ENCODE measurements at places on chromosomes 7 and 10.

- no peak for DNase-seq
These were observed 40.5 kb upstream of the RBM33 start for GRCh38 chr7:155603858-155604503.

DNA sequence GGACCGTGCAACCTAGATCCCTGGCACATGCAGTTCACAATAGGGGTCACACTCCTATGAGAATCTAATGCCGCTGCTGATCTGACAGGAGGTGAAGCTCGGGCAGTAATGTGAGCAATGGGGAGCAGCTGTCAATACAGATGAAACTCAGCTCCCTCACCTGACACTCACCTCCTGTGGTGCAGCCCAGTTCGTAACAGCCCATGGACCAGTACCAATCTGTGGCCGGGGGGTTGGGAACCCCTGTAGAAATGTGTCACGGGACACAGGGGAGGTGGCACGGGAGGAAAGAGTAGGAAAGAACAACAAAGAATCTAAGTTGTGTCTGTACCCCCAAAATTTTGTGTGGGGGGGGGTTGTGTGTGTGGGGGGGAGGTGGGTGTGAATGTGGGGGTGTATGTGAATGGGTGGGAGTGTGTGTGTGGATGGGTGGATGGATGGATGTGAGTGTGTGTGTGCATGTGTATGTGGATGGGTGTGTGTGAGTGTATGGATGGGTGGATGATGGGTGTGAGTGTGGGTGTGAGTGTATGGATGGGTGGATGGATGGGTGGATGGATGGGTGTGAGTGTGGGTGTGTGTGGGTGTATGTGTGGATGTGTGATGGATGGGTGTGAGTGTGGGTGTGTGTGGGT is 33.1 kb downstream of the SFMBT2 start:
- DNase-seq = no peak

DNA sequence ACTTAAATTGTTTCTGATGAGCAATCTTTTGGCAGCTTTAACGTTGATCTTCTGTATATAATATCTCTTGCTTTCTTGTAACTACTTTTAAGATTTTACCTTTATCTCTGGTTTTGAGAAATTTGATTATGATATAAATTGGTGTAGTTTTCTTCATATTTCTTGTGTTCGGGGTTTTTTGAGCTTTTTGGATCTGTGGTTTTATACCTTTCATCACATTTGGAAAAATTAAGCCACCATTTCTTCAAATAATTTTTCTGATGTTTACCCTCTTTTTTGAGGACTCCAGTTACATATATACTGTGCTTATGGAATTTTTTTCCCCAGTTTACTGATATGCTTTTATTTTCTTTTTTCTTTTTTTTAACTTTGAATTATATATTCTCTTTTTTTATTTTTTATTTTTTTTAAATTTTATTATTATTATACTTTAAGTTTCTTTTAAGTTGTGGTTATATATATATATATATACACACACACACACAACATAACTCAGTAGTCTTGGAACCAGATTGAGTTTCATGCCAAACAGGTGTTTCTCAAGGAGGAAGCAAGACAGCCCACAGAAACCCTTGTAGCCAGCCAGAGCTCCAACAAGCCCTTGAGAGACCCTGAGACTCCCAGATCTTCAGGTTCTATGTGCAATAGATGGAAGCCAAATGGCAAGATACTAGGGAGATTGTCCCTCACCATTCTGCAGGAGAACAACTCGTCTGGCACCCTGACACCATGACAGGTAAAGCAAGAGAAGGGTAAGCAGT is 27.5 kb upstream of the NME8 start:
- no peak for DNase-seq

GRCh38 chr10:63702092-63702491 is 180.9 kb downstream of the REEP3 start:
- peak; percentile 22 for DNase-seq

GRCh38 chr7:134104166-134104565 is 23.0 kb upstream of the LRGUK start:
- DNase-seq = no peak

Measured in NCI-H2081 (cell line).